ENCODE measurements at places on chromosomes 2 and 18.

DNA sequence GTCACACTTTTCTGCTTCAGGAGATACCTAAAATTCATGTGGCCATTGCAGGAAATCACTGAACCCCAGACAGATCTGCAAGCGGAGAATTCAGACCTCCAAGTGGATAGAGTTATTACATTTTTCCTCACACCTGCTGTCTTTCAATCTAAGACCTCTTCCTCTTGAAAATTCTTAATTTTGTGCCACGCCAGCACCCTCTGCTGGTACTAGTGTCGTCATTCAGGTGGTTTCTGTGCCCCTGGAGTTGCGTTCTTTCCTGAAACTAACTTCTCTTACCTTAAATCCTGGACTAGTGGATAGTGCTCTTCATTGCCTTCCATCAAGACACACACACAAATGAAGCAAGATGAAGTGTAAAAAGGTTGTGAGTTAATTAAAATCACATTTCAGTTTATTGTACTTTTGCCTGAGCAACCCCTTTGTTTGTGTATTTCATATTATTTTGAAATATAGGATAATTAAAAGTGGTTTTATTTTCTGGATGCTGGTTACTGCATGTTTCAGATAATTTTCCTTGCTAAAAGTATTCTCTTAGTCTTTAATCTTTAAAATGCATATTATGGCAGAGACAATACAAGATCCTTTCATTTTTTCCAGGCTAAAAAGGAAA, 1.6 kb upstream of the DNER start:
- DNase-seq: no peak

- peak; percentile 13 for DNase-seq
Measured at GRCh38 chr2:25168256-25169072, at the start of gene POMC. Gene POMC (minus strand): TSS chr2:25168580. CDS start chr2:25164772, 3,808 bp downstream.

DNA sequence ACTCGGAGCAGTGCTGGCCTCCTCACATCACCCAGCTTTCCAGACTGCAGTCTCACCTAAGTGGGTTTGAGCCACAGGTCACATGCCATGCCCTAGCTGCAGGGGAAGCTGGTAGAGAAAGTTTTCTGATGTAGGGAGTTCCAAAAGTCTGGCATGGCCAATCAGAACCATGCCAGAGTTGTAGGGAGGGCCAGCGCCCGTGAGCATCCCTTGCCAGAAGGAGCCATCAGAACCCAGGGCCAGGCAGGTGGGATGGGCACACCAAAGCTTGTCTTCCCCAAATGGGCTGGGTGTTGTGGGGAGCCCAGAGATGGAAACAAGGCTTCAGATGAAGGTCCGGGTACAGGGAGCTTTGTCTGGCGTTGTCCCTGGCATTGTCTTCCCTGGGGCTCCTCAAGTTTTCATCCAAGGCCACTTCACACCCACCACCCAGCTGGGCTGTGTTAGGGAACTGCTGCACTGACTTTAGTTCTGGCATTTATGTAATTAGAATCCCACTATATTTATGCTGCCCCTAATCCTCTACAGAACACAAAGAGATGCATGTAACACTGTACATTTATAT, 247.9 kb downstream of the KLHL29 start:
- no peak for DNase-seq

DNA sequence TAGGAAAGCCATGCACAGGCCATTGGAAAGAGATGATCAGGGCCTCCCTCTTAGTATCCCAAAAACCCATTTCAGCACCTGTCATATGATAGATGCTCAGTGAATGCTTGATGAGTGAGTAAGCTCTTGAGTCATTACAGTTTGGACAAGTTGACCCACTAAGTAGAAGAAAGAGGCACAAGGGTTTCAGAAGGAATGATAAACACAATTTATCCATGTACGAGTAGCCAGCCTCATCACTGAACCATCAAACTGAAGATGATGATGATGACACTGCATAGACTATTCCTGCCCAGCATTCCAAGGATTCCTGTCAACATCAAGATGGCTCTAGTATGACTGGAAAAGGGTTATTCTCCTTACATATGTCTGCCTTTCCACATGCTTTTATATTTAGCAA, 596.0 kb downstream of the BCL11A start:
- no peak for DNase-seq

- DNase-seq: no peak
Measured at GRCh38 chr18:55584201-55584600, 3.8 kb downstream of the TCF4 start.

- DNase-seq: no peak
Measured at GRCh38 chr2:212158081-212158480, 380.5 kb downstream of the ERBB4 start.

GRCh38 chr2:8526403-8526696, 155.5 kb upstream of the ID2 start:
- no peak for DNase-seq

Measured in fibroblast of villous mesenchyme (primary cell).